Progenitor cell of endocrine pancreas (in vitro differentiated cells): ENCODE measurements at places on chromosomes 13 and 19. TPM values are rescaled to one million over a fixed set of nuclear protein-coding genes. Genes with fewer than 3 reads are reported as not detected.

DNA sequence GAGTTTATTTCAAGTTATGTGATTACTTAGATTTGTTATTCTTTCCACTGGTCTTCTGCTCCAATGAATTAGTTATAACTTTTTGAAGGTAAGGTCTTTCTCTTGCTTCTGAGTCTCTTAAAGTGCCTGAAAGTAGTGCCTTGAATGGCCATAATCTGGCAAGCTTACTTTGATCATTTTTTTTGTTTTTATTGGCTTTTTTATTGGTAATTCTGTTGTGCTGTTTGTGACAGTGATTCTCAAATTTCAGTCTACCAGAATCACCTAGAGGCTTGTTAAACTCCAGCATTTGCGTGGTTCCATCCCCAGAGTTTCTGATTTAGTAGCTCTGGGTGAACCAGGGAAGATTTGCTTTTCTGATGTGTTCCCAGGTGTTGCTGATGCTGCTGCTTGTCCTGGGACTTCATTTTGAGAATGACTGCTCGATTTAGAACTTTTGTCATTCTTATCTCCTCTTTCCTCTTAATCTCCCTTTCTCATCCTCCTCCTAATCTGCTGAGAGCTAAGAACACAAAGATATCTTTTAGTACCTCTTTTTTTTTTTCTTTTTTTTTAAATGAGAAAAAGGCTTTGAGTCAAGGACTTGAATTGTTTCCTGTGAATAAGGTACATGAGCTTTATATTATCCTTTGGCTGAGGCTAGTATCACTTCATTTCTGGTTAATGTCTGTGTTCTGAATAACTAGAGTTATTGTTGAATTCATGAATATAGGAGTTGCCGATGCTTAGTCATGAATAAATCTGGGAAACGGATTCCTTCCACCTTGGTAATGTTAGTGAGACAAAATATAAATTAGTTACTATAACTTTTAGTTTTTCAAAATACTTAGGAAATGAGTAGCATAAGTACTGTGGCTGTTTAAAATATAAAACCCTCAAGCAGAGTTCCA is 91.4 kb downstream of the PAN3 start:
- no peak for DNase-seq

DNA sequence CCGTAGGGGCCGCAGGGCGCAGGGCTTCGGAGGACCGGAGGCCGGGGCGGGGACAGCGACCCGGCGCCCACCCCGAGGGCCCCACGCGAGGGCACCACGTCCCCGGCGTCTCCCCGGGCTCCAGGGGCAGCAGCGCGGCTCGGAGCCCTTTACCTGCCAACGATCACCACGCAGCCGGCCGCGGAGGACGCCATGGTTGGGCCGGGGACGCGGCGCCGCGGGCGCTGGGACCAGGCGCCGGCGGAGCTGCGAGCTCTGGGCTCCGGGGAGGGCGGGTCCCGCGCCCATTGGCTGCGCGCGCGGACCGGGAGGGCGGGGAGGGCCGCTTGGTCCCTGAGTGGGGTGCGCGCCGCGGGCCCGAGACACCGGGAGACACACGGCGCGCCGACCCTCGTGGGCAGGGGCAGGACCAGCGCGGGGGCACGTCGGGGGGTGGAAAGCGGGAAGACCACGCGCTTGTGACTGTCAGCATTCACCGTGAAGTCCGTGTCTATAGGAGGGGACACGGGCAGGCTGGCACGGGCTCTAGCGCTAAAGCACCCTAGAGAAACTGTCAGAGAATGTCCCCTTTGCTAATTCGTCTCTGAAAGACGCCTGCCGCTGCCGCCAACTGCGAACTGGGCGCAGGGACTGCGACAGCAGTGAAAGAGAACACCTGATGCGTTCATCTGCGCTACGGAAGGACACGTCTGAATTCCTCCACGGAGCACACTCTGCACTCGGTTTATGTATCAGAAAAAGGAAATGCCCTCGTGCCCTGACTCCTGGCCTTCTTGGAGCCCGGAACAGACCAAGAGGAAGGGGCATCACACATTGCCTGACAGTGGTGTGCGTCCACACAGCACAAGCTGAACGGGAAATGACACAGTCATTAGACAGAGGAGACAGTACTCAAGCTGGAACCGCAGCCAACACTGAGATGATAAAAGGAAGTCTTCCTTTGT is at the start of gene CRYL1:
Gene CRYL1, minus strand, starts transcription at position 257 of the 944 bp plus-strand sequence. Its CDS starts 63 bp downstream, at position 194.
- DNase-seq, result peak; percentile 45

GRCh38 chr13:77099415-77099814 is 72.5 kb upstream of the FBXL3 start:
- DNase-seq, result no peak

DNA sequence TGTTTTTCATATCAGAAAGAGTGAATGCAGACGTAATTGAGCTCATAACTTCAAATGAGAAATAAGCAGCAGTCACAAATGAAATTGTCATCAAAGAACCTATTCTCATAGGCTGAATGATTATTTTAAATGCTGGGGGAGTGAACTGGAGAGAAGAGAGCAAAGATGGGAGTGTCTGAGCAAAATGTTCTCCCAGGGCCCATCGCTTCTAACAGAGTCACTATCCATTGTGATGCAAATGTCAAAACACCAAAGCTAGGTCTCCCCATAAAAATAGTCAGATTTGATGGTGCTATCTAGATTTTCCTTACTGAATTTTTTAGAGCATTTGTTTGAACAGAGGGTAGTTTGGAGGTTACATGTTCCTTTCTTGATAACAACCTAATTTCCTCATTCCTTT is 278.7 kb downstream of the PCDH9 start:
- DNase-seq, result no peak

DNA sequence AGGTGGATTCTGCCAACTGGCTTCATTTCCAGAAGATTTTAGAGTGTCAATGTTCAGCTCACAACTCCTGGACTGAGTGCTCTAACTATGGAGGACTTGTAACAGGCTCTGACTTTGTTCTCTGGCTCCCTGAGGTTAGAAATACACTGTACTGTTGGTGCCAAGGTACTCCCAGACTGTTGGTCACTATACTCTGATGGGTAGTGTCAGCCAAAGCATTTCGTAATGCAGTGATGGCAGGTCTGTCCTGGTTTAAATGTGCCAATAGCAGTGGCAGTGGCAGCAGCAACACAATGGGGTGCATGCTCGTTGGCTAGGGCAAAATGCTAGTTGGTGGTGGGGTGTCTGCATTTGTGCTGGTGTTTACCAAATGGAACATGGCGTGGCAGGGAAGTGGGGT is 472.2 kb downstream of the TDRD3 start:
- DNase-seq, result no peak

DNA sequence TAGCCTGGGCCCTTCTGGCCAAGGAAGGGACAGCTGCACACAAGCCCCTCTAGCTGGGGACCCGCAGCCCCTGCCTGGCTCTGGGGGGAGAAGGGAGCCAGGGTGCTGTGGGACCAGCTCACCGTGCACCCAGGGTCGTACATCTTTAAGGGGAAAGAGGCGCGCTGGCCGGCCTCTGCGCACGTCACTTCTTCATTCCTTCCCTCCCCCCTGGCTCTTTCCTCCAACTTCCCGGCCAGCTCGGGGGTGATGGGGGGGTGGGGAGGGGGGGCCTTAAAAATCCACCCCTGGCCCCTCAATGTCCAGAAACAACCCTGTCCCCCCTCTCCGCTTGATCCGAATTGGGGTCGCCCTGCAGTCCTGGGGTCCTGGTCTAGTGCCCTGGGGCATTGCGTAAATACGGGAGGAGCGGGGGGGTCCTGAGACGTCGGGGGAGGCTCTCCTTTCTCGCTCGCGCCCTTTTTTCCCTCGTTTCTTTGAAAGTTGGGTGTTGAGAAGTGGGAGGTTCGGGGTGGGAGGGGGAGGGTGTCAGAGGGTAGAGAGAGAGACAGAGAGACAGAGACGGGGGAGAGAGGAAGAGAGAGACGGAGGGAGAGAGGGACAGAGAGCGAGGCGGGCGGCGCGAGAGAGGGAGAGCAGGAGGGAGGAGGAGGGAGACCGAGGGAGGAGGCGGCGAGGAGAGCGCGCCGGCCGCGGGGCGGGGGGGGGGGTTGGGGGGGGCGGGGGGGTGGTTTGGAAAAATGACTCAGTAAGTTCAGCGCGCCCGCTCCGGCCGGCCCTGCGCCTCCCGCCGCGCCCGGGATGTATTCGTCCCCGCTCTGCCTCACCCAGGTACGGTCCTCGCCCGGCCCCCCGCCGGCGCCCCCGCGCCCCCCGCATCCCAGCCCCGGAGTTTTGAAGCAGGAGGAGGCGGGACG is at the start of gene NFIC:
Gene NFIC, plus strand, starts transcription at position 748 of the 917 bp plus-strand sequence. Its CDS starts 54 bp downstream, at position 802.
- DNase-seq, result no peak

DNA sequence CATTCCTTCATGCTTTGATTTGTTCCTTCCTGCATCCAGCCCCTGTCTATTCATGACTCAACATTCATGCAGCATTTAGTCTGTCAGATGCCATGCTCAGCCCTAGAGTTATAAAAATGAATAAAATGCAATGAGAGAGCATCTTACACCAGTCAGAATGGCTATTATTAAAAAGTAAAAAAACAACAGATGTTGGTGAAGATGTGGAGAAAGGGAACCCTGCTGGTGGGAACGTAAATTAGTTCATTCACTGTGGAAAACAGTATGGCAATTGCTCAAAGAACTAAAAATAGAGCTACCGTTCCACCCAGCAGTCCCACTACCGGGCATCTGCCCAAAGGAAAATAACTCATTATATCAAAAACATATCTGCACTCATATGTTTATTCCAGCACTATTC is 70.0 kb upstream of the GTF3A start:
- DNase-seq, result no peak

DNA sequence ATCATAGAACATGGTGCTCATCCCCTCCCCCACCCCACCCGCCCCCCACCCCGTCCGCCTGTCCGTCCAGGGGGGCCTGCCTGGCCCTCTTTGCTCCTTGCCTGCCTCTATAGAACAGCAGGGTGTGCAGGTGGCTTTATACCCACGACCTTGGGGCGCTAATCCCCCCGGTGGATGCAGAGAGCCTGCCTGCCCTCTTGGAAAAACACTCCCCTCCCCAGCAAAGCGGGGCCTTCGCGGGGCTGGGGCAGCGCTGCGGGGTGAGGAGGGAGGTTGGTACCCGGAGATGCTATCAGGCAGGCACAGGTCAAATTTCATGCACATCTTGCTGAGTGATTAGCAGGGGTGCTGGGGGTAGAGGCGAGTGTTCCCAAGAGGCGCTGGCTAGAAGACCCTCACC is 21.9 kb downstream of the RFX1 start:
- DNase-seq, result no peak

DNA sequence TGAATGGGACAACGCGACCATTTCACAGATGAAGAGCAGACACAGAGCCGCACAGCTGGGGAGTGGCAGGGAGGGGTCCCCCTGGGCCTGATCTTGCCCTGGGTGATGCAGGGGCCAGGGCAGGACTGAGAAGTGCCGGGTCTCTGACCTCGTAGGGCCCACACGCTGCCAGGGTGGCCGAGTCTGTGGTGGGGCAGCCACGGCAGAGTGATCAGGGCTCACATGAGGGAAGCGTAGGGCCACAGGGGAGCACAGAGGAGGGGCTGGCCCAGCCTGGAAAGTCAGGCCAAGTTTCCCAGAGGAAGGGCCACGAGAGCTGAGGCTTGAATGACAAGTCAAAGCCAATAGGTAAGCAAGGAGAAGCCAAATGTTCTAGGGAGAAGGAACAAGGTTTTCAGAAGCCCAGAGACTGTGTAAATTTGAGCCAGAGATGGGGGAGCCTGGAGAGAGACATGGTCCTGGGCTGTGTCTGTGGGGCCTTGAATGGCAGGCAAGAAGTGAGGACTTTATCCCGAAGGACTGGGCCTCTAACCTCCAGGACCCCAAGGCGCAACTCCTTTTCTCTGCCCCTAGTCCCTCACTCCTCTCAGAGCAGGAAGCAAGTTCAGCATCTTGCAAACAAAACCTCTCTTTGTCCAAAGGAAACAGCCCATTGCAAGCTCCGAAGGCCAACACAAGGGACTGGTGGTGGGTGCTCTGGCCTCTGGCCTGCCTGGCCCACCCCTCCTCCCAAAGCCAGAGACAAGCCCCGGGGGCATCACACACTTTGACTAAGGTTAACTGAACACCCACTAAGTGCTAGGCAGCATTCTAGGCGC is 31.7 kb upstream of the FXYD3 start:
- DNase-seq, result no peak

DNA sequence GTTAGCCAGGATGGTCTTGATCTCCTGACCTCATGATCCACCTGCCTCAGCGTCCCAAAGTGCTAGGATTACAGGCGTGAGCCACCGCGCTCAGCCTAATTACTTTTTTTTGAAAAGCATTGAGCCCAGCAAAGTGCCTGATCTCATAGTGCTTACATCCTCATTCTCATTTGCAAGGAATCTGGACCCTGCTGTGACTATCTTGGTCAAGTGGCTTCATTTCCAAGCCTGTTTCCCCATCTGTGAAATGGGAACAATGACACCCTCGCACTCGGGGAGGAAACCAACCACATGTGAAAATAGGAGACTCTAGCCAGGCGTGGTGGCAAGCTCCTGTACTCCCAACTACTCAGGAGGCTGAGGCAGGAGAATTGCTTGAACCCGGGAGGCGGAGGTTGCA is 1.6 kb upstream of the PLEKHA4 start:
- no peak for DNase-seq

GRCh38 chr13:27054760-27055159 is 116.9 kb downstream of the USP12 start:
- DNase-seq, result no peak

DNA sequence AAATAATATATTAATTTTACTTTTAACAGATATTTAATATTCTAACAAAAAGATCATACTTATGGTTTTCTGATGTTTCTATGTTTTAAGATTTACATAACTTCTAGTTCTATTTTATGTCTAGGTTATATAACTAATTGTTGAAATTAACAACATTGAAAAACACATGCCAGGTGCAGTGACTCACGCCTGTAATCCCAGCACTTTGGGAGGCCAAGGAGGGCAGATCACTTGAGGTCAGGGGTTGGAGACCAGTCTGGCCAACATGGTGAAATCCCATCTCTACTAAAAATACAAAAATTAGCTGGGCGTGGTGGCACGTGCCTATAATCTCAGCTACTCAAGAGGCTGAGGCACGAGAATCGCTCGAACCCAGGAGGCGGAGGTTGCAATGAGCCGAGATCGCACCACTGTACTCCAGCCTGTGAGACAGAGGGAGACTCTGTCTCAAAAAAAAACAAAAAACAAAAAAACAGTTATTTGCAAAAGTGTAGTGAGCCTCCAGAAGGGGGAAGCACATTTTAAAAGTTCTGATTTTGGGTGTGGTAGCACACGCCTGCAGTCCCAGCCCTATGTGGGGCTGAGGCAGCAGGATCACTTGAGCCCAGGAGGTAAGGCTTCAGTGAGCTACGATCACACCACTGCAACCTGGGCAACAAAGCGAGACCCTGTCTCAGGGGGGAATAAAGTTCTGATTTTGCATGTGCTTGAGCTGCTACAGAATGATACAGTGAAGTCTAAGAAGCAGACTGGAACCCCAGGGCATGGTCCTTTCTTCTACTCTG is 18.7 kb downstream of the MIPEP start:
- no peak for DNase-seq

- DNase-seq, result peak; percentile 93
Measured at GRCh38 chr19:7340959-7341837, 7.5 kb upstream of the ARHGEF18 start.

GRCh38 chr19:43658001-43658400 is 12.0 kb downstream of the PLAUR start:
- DNase-seq, result no peak

- DNase-seq, result no peak
Measured at GRCh38 chr19:8248348-8249328, 39.5 kb downstream of the CERS4 start.

The ZNF223 gene
- total RNA-seq, result 14.2 and 14.4 TPM in 2 replicates

The HIPK4 gene
- 0.11 TPM in 1 of 2 replicates, not detected in the other for total RNA-seq

The DPF1 gene
- 4.8 and 4.9 TPM in 2 replicates for total RNA-seq

The CBLC gene
- 15.4 and 16.2 TPM in 2 replicates for total RNA-seq

The ZNF607 gene
- 22.7 and 28.9 TPM in 2 replicates for total RNA-seq
